Left cardiac atrium (tissue), 4 donors: ENCODE measurements at places on chromosomes 1 and 21. TPM values are rescaled to one million over a fixed set of nuclear protein-coding genes. Genes with fewer than 3 reads are reported as not detected.

DNA sequence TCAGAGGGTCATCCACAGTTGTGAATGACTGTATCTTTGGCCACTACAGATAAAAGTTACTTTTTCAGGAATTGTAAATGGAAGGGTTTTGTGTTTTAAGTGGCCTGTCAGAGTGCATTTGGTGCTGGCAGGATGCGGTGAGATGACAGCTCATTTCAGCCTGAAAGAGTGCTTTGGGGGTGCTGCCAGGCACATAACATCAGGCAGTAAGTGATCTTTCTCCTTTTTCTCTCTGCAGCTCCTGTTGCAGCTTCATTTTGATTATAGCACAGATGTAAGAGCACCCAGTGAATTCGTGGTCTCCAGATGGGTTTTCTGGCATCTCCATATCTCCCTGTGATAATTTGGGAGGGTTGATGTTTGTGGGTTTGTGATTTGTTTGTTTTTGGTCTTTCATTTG, 14.8 kb upstream of the FAM163A start:
- no peak for DNase-seq

DNA sequence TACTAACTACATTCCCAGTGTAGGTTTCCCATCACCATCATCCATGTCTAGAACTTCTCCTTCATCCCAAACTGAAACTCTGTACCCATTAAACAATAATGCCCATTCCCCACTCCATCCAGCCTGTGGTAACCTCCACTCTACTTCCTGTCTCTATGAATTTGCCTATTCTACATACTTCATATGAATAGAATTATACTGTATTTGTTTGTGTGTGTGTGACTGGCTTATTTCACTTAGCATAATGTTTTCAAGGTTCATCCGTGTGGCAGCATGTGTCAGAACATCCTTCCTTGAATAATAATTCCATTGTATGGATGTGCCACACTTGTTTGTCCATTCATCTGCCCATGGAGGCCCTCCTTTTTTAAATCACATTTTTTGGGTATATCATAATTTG, 35.7 kb downstream of the ATP2B4 start:
- DNase-seq = no peak

GRCh38 chr21:34215501-34215900, 142.1 kb downstream of the MRPS6 start:
- no peak for DNase-seq

DNA sequence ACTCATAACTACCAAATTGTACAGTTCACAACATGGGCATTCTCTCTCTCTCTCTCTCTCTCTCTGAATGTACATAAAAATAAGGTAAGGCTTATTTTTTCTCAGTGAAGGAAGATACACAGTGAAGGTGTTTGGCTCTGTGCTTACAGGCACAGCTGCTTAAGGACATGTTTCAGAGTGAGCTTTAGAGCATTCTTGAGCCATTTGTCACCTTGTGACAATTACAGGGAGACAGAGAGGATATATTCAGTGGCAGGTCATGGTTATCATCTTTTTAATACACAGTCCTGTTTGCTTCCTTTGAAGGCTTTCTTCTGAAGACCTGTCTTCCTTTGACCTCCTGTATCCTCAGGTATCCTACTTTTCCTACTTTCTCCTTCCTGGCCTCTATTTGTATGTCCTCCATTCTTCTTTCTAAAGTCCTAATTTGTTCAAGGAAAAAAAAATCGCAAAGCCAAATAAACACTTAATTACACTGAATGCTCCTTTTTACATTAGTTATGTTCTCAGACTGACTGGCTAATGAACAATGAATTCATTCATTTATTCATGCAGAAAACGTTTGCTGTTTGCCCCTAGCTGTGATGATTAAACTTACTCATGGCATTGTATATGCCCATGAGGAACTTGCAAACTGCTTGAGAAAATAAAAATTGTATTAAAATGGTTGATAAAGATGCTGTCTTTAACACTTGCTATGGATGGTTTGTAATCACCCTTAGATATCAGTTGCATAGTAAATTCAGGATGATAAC, 33.4 kb downstream of the HSD17B7 start:
- DNase-seq = no peak

DNA sequence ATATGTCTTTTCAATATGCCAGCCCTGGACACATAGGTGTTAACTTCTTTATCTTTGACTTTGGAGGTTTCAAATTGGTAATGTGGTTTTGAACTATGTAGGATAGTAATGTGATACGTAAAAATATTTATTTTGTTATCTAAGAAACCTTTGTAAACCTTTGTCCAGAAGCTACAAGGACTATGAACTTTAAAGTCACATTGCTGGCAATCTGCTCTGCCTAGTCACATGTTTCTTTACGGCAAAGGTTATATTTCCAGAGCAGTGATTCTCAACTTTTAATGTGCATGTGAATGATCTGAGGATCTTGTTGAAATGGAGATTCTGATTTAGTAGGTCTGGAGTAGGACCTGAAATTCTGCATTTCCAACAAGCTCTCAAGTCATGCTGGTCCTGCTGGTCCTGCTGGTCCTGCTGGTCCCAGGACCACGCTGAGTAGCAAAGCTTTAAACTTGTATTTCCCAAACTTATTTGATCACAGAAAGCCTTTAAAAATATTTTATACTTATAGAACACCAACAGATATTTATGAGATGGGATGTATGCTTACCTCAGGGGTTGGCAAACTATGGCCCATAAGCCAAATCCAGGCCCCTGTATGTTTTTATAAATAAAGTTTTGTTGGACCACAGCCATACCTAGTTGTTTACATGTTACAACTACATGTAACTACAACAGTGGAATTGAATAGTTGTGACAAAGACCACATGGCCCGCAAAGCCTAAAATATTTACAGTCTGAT, 57.9 kb upstream of the QSOX1 start:
- no peak for DNase-seq

DNA sequence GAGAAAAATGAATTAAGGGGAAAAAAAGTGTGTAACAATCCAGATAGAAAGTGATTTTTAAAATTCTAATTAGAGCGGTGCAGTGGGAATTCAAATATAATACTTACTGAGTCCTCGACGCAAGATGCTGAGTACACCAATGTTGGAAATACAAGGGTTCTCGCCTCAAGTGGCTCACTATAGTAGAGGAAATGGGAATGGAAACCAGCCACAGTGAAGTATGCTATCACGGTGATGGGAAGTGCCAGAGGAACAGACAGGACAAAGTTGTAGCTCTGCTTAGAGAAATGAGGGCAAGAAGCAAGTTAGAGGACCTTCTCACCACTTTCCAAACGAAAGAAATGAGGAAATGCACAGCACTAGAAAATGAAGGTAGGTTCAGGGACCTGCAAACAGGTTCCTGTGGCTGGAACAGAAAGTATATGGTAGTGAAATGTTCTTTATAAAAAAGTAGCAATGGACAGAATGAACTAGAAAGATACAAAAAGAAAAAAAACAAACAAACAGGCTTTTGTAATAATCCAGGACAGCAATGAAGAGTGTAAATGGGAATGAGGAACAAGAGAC, 13.5 kb downstream of the EGLN1 start:
- no peak for DNase-seq

GRCh38 chr1:157369808-157370521, 182.3 kb downstream of the FCRL5 start:
- no peak for DNase-seq

- DNase-seq = peak; percentile 57
These were observed 93.8 kb downstream of the LAMC2 start for GRCh38 chr1:183279835-183280234.

- DNase-seq = no peak
These were observed 873.4 kb upstream of the ADAMTS5 start for GRCh38 chr21:27840262-27840661.

DNA sequence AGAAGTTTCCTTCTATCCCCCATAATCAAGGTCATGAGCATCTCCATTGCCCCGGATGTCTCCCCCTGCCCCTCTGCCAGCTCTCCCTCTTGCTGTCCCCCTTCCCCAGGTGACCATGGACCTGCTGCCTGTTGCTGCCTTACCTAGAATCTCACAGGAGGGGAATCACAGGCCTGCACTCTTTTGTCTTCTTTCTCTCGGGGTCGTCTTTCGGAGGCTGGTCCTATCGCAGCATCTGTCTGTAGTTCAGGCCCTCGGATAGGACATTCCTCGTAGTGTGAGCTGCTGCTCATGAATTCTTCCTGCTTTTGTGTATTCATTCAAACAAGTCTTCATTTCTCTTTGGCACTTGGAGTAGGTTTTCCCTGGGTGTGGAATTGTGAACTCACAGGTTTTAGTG, 39.9 kb upstream of the ACTRT2 start:
- DNase-seq = no peak

DNA sequence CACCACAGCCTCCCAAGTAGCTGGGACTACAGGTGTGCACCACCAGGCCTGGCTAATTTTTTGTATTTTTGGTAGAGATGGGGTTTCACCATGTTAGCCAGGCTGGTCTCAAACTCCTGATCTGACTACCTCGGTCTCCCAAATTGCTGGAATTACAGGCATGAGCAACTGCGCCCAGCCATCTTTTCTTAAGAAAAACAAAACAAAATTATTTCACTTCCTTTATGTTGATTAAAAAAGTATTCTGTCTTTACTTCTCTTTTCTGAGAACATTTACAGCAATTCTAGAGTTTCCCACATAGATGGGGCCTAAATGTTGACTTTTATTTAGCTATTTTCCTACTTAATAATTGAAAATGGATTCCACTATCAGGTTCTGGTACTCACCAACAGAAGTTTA, 17.3 kb upstream of the TMEM183A start:
- no peak for DNase-seq

DNA sequence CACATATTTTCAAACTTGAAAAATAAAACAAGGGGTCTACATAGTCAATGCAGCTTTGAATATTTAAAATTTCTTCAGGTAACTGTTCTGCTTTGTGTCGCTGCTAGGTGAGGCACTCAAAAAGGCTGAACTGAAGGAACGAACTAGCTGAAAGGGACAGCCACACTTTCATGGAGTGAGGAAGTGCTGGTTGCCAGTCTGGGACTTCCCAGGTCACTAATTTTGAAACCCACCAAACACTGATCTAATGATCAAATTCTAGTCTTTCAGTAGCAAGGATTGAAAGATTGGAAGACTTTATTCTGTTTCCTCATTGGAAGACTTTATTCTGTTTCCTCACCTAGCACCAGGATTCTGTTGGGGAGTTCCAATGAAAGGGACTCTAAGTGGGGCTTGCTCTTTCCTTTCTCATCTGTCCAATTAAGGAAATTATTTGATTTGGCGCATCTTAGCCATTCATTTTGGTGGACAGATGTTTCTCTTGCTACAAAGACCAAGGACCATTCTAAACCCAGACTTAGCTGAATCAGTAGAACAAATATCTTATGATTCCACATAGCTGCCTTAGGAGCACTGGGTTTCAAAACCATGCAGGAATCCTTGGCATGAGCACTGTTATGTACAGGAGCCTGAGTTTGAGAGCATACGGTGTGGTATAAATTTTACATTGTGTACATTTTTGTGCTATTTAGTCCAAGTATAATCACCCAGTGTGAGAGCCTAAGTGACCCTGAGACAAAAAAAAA, 10.9 kb upstream of the ARID1A start:
- no peak for DNase-seq

DNA sequence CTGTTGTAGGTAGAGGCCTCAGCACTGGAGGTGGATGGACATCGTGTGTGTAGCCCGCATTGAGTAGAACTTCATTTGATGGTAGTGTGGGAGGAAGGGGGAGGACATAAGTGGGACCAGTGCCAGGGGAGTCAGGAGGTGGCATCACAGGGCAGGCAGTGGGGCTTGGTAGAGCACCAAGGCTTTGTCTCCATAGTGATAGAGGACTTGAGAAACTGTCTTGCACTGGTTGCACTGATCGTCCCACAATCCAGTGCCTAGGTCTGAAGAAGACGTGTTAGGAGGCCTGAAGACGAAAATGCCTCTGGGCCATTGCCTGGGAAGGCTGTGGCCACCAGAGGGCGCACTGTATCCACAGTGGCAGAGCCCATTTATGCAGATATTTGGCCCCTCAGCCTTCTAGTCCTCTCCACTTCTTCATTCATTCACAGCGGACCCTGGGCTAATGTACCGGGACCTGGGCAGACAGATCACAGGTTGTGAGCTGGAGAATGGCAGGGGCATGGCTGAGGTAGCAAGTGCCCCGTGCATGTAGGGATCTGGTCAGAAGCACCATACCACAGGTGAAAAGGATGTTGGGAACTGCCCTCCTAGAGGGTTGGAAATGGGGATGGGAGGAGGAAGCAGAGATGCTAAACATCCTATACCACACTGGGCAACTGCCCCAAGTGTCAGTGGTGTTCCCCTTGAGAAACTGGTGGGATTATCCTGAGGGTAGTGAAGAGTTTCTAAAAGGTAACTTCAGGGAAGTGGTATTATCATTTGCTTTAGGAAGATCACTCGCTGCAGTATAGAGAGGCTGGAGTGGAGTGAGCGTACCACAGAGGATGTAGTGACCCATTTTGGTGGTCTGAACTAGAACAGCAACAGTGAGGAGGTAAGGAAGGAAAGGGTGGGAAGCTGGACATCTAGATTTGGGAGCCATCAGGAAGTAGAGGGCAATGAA, 95.3 kb downstream of the PIK3R3 start:
- peak; percentile 88 for DNase-seq

DNA sequence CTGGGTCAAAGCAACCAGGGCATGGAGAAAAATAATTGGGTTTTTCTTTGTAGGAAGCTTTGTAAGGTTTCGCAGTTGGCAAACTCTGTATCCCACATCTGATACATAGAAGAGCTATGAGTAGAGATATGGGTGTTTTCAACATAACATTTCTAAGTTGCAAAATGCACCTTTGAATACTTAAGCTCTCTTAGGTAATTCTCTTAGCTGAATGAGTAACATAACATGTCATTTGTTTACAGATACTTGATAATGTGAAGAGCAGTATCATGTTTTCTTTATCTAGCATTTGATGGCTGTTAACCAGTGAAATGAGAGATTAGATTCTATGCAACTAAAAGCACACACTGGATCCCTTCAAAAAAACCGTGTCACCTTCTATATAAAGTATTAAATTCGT, 21.6 kb downstream of the RAVER2 start:
- no peak for DNase-seq

DNA sequence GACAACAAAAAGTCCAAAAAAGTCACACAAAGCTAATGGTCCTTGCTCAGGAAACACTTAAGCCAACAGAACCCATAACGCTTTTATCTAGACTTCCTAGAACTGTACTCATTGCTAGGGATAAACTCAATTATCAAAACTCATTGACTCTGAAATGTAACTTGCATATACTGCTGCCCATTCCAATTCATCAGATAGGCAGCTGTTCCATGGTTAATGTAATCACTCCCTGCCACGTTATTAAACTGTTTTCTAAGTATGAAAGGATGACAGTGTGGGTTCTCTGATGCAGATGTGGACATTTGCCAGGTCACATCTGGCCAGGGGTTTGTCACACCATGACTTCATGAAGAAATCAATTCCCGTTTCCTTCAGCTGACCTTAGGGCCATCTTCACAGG, 30.3 kb upstream of the DNAJC11 start:
- no peak for DNase-seq

SPRR5 gene
- total RNA-seq = not detected

MFAP2 gene
- total RNA-seq = 7.9 TPM

DNAI4 gene
- total RNA-seq = 17.5 TPM

KCNN3 gene
- total RNA-seq = 3.2 TPM

NECTIN4 gene
- not detected for total RNA-seq

NUDT4B gene
- 0.74 TPM for total RNA-seq

CHD5 gene
- total RNA-seq = 0.12 TPM

GBP2 gene
- 24.0 TPM for total RNA-seq
